ENCODE measurements at places on chromosomes 2 and 18.

- no peak for DNase-seq
These were observed 370.4 kb downstream of the SOCS6 start for GRCh38 chr18:70659036-70659925.

DNA sequence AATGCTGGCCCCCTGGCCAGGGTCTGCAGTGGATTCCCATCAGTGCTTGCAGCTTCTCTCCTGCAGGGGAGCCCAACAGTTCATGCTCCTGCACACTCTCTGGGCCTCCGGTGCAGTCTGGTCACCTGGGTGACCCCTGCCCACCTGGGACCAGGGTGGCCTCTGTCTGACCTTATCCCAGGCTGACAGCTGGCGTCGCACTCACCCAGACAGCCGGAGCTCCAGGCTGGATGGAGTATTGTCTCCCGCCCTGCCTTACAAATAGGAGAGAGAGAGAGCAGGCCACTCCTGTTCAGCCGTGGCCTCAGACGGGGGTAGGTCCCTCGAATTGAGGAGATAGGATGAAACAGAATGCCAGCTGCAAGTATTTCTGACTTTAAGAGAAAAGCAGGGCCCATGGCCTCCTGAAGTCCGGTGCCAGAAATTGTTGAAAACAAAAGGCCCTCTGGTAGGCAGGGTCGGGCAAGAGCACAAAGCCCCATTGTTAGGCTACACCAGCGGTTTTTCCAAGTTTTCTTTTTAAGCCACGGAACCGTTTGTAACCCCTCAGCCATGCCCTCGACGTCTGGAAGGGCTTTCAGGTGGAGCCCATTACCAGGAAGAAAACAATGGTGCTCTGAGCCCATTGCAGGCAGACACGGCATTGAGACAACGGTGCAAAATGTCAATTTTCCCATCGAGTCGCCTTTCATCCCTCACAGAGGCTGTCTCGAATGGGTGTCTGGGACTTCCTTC is 258.4 kb downstream of the BCL11A start:
- no peak for DNase-seq

GRCh38 chr2:85988914-85989270 is 100.1 kb upstream of the ST3GAL5 start:
- no peak for DNase-seq

- no peak for DNase-seq
These were observed 136.1 kb downstream of the ICOS start for GRCh38 chr2:204072443-204073324.

- DNase-seq: no peak
These were observed 381.1 kb downstream of the HRH4 start for GRCh38 chr18:24841536-24841935.

- DNase-seq: no peak
These were observed 675.5 kb upstream of the SLC8A1 start for GRCh38 chr2:41127351-41127750.

DNA sequence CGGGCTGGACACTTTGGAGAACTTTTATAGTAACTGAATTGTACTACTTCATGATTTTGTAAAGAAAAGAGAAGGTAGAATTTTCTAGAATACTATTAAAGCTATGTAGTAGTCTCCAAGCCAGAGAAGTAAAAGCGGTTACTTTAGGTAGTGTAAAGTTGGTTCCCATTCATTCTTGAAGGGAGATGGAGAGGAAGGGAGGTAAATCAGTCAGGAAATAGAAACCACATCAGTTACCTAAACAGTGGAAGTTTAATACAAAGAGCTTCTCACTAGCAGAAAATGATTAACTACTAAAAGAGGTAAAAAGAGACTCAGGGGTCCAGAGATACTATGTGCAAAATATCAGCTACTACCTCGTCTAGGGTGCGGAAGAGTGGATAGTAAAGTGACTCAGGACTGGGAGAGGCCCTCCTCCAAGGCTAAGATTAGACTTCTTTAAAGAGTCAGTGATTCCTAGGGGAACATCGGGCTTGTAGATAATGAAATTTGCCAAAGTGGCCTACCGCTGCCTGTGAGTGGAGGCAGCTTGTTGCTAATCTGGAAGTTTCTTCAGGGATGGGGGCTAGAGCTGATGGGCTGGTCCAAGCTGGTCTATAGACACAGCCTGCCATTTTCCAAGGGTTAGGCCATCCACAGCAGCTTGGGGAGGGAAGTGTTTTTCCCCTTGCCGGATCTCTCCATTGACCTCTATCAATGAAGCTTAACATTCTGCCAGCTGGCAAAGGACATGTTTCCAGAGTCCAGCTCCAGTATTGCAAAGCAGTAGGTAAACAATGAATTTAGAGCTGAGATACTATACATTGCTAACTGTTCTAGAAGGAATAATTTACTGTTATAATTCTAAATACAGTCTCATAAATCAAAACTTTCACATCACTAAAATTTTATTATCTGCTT is 246.4 kb upstream of the BOD1L2 start:
- no peak for DNase-seq

- DNase-seq: no peak
These were observed 855.1 kb downstream of the TMEM182 start for GRCh38 chr2:103616891-103617290.

- DNase-seq: no peak
These were observed 33.5 kb downstream of the LGALSL start for GRCh38 chr2:64487256-64488049.

DNA sequence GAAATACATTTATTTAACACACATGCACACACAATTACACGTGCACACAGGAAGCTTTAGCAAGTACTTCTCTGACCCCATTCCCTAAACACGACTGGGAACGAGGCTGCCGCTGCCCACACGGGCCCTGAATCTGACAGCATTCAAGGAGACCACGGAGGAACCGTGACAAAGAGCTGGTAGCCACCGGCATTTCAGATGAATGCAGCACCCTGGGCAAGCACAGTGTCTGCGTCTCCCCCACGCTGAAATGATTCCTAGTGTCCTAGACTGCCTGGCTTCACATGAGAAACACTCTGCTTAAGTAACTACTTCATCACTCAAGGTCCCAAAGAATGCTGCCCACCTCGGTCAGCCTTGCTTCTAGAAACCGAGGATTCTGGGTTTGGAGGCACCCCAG is 95.0 kb downstream of the HDAC4 start:
- DNase-seq: no peak

GRCh38 chr2:108589372-108589771 is 55.1 kb downstream of the LIMS1 start:
- no peak for DNase-seq

DNA sequence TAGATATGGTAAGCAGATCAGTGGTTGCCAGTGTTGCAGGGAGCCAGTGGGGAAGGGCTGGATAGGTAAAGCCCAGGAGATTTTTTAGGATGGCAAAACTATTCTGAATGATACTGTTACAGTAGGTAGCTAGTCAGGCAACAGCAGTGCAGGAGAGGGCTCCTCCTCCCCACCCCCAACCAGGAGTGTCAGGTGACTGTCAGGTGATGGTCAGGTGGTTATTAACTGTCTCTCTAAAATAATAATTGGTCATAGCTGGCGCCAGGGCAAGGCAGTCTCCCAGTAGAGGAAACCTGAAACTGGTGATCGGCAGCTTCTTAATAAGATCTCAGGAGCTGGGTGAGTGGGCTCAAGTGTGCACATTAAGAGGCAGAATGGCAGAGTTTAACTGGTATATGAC is 201.6 kb upstream of the PARD3B start:
- DNase-seq: no peak

- DNase-seq: no peak
These were observed 532.9 kb downstream of the ZNF516 start for GRCh38 chr18:75962036-75962572.

- DNase-seq: no peak
These were observed 62.8 kb upstream of the SLC38A11 start for GRCh38 chr2:165017966-165018596.

- DNase-seq: no peak
These were observed 28.2 kb downstream of the SDC1 start for GRCh38 chr2:20196657-20197161.

GRCh38 chr2:113282747-113283533 is 4.2 kb upstream of the PAX8 start:
- DNase-seq: no peak

- DNase-seq: no peak
These were observed 278.7 kb downstream of the NRXN1 start for GRCh38 chr2:50753234-50753633.

DNA sequence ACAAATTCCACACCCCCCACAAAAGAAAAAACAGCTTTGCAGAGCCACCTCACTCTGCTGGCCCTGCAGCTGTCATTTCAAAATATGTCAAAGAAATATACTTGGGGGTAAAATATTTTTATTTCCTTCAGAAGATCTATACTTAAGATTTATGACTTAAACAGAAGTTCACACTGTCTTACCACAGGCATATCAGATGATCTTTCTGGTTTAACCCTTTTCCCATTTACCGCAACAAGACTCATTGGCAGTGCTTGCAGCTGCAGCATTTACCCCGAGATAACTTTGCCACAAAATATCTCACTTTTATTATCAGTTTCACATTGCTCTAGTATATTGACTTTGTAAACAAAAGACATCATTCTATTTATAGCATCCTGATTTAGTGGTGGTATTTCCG is 21.6 kb upstream of the SLC35G4 start:
- DNase-seq: no peak

GRCh38 chr2:108870069-108870644 is 83.6 kb downstream of the CCDC138 start:
- DNase-seq: no peak

GRCh38 chr2:25482341-25482740 is 140.6 kb upstream of the DNMT3A start:
- no peak for DNase-seq

DNA sequence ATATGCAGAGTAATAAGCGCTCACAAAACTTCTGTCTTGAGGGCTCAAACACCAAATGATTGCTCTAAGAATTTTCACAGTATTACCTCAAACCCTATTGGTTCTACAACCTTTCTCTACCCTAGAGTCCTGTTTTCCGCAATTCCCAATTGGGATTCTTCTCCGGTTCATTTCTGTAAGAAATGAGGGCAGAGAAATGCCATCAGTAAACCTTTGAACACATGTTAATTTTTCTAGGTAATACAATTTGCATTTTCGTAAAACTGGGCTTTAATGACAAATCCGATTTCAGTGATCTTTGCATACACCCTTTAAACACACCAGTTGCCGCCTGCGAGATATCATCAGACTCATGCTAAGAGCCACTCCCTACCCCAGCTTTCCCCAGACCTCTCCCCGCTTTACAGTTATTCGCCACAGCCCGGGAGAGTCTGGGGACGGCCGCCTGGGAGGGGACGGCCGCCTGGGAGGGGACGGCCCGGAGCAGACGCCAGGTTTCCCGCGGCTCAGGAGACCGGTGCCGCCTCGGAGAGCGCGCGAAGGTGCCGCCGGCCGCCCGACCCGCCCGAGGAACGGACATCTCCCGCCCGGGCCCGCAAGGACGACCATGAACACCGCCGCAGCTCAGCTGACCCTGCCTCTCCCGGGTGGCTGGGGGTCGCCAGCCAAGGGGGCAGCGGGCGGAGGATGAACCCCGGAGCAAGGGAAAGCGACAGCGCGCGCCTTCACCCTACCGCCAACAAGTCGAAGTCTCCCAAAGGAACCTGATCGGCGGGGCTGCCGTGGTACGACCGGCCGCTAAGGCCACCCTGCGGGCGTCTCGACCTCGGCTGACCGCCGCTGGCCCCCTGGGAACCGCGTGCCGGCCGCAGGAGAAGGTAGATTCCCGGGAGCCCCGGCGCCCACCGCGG is 463 bp downstream of the SMC6 start:
- no peak for DNase-seq

- DNase-seq: no peak
These were observed 20.3 kb upstream of the LAPTM4A start for GRCh38 chr2:20071397-20072383.

DNA sequence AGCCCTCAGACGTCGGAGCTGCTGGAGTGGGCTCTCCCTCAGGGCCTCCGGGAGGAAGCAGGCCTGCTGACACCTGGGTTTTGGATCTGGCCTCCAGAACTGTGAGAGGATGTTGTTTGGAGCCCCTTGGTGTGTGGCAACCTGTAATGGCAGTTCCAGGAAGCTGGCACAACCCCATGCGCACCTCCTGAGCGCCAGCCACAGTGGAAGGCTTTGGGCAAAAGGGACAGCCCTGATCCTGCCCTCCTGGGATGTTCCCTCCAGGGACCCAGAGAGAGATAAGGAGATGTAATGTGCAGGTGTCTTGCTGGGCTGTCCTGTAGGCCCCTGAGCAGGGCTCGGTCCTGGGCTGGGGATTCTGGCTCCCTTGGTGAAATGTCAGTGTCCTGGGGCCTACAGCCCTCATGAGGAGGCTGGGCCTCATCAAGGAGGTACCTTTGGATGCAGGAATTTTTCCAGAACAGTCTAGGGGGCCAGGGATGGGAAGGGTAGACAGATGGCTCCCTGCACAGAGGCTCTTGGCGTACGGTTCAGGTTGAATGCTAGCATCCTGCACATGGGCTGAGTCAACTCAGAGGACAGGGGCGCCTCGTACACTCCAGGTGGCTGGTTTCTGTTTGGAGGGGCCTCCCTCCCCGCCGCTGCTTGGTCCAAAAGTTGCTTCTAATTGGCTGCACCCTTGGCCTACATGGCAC is 61.1 kb downstream of the ASB1 start:
- no peak for DNase-seq

- peak; percentile 55 for DNase-seq
These were observed 114.0 kb downstream of the NOL10 start for GRCh38 chr2:10575609-10576280.

DNA sequence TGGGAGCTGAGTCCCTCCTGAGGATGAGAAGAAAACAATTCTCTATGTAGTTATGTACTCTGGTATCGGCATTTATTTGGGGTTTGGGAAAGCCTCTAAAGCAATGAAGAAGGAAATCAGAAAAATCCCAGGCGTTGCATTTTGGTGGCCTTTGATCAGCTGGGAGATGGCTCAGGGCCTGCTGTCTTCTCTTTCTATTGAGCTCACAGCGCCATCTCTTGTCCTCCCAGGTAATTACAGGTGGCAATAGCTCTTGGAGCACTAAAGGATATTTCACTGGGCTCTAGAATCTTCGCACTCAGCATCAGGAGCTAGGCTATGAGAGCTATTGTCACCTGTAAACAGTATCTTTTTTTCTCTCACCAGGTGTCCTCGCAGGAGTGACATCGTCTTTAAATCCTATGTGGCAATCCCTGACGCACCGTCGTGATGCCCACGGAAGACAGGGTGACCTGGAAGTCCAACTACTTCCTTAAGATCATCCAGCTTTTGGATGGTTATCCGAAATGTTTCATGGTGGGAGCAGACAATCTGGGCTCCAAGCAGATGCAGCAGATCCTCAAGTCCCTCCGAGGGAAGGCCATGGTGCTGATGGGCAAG is 76.1 kb upstream of the PMAIP1 start:
- DNase-seq: no peak

- no peak for DNase-seq
These were observed 308.5 kb downstream of the NRXN1 start for GRCh38 chr2:50723286-50723938.

DNA sequence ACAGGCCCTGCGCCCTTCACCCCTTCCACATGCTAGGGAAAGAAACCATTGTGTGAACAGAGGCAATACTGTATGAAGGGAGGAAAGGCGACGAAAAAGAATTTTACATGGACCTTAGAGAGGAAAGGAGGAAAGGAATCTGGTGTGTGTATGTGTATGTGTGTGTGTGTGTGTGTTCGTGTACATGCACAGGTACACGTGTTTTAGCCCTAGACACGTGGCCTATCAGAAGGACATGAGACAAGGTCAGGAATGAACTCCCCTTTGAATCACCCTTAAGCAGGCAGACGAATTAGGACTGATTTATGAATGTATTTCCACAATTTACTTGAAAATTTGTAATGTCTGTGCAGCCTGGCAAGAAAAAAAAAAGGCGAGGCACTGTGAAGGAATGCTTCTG is 276.0 kb downstream of the ZNF516 start:
- no peak for DNase-seq

GRCh38 chr2:178452870-178453269 is 1.7 kb downstream of the PJVK start:
- DNase-seq: no peak

- DNase-seq: no peak
These were observed 193.9 kb downstream of the ZRANB3 start for GRCh38 chr2:135337071-135337470.

- peak; percentile 71 for DNase-seq
These were observed 11.5 kb downstream of the CFAP65 start for GRCh38 chr2:219029829-219030165.

All from SW 1271 (cell line).